ENCODE measurements at places on chromosomes 5 and 9. TPM values are rescaled to one million over a fixed set of nuclear protein-coding genes. Genes with fewer than 3 reads are reported as not detected.

GRCh38 chr5:133933670-133934295 lies 34.6 kb downstream of the C5orf15 start:
- DNase-seq, result no peak

DNA sequence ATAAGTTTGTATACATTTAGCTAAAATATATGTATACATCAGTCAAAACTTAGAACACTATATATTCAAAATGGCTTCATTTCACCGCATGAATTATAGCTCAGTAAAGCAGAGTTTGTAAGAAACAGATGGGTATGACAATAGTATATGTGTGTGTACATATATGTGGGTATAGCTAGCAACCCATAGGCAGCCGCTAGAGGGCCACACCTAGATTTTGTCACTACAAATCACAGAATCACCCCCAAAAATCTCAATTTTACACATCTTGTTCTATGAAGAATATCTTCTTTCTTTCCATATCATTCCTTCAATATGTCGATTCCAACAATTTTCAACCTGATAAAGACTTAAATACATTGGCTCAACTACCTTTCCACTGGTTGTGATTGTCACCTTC lies 357.8 kb upstream of the CCNG1 start:
- DNase-seq, result no peak

- DNase-seq, result no peak
Observed at GRCh38 chr9:116594547-116594946, 92.6 kb upstream of the TRIM32 start.

Gene RNF180
- total RNA-seq, result 14.0 TPM

DNA sequence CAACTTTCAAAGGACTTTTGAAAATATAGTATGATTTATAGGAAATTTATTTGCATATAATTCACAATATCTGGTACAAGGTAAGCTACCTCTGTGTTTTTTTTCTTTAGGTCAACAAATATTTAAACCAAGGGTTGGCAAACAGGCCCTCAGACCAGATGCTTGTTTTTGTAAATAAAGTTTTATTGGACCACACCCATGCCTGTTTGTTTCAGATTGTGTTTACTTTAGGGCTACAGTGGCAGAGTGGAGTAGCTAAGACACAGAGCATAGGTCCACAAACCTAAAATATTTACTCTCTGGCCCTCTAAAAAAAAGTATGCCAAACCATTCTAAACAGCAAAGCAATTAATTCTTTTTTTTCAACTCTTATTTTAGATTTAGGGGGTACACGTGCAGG lies 119.7 kb upstream of the CCDC152 start:
- no peak for DNase-seq

Gene OTP
- not detected for total RNA-seq

DNA sequence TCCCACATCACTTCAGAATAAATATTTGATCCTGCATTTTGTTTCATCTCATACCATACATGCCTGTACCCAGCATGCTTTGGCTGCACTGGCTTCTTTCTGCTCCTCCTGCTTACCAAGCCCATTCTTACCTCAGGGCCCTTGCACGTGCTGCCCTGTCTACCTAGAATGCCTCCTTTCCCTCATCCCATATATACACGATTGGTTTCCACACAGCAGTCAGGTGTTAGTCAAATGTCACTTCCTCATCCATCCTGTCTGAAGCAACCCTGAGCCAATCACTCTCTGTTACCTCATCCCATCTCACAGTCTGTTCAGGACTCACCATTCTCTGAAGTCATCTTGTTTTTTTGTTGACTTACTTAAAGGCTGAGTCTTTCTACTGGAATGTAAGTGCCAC lies 30.3 kb downstream of the CAST start:
- DNase-seq, result no peak

Gene PLPPR1
- not detected for total RNA-seq

GRCh38 chr9:136328622-136329041 lies 1.3 kb downstream of the GPSM1 start:
- DNase-seq, result no peak

DNA sequence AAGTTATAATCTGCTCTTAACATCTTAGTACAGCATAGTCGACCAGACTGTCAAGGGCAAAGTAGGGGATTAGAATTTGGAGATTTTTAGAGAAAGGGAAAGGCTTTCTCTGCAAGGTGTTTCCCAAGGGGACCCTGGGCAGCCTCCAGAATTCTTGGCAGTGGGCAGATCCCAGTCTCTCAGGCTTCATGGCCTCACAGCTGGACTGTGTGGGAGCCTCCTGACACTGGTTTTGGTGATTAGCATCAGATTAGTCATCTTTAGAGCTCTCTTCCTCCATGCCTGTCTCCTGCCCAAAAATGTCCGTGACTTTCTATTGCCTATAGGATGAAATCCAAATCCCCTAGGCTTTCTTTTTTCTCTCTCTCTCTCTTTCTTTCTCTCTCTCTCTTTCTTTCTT lies 370.7 kb downstream of the ZSWIM6 start:
- DNase-seq, result no peak

- DNase-seq, result peak; percentile 34
Observed at GRCh38 chr5:6194906-6195612, 183.3 kb downstream of the MED10 start.

Gene ZNF366
- 3.2 TPM for total RNA-seq

GRCh38 chr9:107620236-107620635 lies 130.7 kb upstream of the KLF4 start:
- DNase-seq, result no peak

DNA sequence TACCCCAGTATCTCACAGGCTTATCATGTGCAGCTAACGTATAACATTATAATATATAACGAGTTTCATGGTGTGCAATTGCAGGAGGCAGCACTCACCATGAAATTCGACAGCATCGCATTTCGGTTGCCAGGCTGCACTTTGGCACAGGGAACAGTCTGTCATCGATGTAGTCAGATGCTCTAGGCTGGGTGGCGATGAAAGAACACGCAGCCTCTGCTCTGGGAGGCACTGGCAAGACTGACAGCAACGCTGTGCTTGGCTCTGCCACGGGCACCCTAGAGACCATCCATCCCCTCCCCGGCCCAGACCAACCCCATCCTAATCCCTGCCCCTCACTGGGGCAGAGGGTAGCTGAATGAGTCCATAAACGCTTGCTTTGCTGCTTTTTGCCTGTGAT lies 290.8 kb downstream of the MED10 start:
- DNase-seq, result no peak

DNA sequence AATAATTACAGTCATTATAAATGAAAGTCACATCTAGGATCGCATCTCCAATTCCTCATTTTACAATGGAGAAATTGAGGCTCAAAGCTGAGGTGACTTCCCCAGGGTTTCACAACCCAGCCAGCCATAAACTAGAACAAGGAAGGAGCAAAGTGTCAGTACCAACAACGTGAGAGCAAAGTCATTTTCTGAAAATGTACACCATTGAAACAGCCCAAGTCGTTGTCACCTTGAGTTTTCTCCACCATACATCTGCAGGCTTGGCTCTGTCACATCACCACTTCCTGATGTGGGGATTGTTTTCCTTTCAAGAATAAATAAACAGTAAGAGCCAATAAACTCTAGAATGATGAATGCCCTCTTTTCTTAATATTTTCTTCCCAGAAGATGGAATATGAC lies 184.5 kb upstream of the PTGER4 start:
- DNase-seq, result no peak

DNA sequence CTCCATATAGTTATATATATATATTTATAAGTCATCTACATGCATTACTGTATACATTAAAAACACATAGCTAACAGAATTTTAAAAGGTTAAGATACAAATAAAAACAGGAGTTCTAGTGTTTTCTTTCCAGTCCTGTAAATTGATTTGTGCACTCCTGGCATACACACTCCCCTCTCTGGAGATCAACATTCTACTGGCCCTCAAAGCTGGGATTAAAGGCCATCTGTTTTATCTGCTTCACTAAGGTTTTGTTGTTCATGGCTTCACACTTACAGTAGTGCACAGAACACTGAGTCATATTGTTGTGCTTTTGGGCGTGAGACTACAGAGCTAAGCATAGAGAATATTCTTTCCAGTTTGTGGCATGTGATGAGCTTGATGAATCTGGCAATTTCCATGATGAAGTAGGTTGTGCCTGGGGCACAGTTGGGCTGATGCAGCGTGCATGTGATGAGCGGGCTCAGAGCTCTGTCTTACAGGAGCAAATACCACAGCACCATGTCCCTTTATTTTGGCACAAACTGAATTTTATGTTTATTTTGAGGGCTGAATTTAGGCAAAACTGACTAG lies 98.2 kb downstream of the TAF11L14 start:
- no peak for DNase-seq

DNA sequence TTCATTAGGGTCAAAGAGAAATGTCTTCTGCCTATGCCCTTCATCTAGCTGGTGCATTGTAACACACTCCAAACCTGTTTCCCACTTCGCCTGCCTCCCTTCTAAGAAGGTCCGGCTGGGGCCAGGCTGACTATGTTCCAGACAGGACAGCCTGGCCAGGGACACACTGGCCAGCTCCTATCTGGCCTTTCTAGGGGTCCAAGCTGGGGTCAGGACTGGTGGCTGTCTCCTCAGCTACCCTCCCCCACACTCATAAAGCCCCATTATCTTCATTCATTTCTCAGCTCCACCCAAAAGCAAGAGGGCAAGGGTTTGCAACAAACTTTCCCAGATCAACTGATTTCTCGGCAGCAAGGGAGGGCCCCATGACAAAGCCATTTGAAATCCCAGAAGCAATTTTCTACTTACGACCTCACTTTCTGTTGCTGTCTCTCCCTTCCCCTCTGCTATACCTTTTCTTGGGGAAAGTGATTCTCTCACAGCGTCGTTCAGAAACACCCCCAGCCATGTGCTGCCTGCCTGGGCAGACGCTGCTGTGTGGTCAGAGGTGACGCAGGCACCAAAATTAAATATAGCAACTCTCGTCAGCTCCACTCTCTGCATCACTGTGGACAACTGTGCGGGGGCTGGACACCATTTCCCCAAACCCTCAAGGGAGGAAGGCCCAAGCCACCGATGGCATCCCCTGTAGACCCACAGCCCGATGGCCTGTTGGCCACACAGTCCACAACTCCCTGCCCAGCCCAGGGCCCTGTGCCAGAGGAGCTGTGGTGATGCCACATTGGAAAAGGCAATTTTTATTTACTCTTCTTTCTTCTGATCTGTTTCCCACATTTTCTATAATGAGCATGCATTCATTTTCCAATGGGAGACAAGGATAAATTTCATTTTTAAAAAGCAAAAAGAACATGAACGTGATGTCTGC lies 6.1 kb downstream of the IL13 start:
- no peak for DNase-seq

DNA sequence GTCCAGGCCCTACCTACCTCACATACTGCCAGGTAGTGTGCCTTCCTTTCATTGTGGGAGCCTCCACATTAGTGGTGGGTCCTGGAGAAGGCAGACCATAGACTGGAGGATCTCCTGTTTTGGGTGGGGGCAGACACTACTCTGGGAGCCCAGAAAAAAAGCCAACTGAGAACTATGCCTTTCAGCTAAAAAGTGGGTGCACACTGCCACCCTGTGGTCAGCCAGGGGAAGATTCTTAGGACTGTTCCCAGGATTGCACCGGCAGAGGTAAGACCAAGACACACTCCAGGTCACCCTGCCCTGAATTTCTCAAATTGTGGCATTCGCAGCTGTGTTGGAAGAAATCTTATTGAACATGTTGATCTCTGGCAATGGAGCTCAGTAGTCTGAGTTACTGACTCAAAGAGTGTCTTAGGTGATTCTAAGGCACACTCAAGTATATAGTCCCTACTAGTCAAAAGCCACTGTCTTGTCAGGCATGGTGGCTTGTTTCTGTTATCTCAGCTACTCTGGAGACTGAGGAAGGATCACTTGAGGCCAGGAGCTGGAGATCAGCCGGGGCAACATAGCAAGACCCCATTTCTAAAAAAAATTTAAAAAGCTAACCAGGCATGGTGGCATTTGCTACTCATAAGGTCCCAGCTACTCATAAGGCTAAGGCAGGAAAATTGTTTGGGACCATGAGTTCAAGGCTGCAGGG lies 3.6 kb downstream of the SIGMAR1 start:
- no peak for DNase-seq

DNA sequence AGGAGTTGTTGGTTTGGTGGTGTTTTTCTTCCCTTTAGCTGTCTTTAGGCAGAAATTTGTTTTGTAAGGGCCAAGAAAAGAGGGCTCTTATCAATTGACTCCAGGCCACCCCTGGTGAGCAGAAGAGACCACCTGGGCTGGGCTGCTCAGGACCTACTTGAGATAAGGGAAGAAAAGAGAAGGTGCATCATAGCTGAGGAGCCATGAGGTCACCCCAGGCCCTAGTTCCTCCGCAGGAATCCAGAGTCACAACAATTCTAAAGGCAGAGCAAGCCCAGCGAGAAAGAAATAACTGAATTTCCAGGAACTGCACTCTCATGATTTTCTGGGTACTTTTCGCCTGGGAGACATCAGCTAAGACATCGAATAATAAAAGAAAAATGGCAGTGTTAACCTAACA lies 34.9 kb downstream of the RFK start:
- DNase-seq, result no peak

Gene CHSY3
- total RNA-seq, result 3.9 TPM

DNA sequence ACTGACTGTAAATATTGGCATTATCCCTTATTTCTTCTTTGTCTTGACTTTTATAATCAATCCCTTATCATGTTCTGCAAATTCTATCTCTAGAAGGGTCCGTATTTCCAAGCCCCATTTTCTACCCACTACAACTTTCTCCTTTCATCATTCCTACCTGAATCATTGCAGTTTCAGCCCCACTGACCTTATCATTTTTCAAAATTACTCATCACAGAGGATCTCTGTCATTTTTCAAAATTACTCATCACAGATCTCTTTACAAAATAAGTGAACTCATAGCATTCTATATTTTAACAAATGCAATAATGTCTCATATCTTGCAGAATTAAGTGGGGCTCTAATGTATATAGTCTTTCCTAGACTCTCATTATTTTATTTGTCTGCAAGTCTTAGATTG lies 256.9 kb upstream of the COX7C start:
- no peak for DNase-seq

GRCh38 chr9:108994695-108995094 lies 18.6 kb downstream of the CTNNAL1 start:
- DNase-seq, result no peak

GRCh38 chr9:117963493-117964090 lies 259.4 kb downstream of the TLR4 start:
- DNase-seq, result no peak

Gene SPATA31C1
- total RNA-seq, result not detected

GRCh38 chr9:14899815-14900193 lies 10.4 kb downstream of the FREM1 start:
- DNase-seq, result no peak

DNA sequence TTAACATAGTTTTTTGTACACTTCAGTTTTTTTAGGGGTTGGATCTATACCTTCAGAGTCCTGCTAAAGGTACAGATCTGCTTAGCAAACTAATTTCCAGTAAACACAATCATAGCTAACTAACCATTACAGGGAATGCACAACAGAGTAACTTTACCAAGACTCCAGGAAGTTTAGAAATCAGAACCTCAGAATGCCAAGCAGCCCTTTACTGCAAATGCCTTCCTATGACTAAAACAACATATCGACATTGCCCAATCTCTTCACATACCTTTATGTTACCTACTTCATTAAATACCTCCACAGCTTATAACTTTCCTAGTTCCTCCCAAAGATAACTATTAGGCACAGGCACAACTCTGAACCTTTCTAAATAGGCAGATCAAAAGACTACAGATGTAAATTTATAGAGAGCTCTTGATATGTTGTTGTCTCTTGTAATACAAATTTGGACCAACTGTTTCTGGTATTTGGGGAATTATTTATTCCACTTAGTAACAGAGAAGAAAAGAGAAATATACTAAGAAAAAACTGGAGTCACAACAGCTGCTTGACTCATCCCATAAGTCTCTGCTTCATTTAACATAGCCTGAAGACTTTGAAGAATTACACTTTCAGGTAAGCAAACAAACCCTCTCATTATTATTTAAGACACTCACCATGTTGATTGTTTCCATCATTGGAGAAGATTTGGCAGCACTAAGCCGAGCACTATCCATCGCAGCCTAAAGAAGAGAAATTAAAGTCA lies 46.0 kb upstream of the OR2K2 start:
- no peak for DNase-seq
